Kidney epithelial cell (primary cell): ENCODE measurements at places on chromosomes 11 and 22. TPM values are rescaled to one million over a fixed set of nuclear protein-coding genes. Genes with fewer than 3 reads are reported as not detected.

Gene MOB2
- 18.1 and 32.0 TPM in 2 replicates for total RNA-seq

Gene IFITM10
- total RNA-seq = 0.14 and 1.1 TPM in 2 replicates

Gene NRIP3
- total RNA-seq = 20.5 and 24.0 TPM in 2 replicates

Gene MYEOV
- 29.0 and 36.9 TPM in 2 replicates for total RNA-seq

Gene FXYD6
- total RNA-seq = 45.8 and 83.4 TPM in 2 replicates

DNA sequence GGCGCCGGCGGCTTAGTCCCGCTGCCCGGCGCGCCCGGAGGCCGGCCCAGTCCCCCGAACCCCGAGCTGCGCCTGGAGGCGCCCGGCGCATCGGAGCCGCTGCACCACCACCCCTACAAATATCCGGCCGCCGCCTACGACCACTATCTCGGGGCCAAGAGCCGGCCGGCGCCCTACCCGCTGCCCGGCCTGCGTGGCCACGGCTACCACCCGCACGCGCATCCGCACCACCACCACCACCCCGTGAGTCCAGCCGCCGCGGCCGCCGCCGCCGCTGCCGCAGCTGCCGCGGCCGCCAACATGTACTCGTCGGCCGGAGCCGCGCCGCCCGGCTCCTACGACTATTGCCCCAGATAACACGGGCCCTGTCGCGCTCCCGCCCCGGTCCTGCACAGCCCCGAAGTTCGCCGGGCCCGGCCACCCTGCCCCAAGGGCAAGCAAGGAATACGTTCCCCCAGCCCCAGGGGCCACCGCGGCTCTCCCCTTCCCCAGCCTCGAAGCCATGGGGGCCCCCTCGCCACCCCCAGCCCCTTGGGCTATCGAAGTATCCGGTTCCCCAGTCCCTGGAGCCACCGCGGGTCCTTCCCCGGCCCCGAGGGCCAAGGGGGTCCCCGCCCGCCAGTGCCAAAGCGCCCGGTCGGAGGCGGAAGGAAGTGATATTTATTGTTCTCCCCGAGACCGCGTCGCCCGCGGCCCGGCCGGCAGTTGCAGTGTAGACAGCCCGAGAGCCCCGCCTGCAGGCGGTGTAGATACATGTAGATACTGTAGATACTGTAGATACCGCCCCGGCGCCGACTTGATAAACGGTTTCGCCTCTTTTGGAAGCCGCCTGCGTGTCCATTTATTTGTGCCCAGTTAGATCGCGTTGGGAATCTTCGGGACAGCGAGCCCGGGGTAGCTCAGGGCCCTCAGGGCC lies 6.2 kb downstream of the TBX1 start:
- no peak for DNase-seq

- no peak for DNase-seq
These were observed 117.3 kb downstream of the CD44 start for GRCh38 chr11:35256296-35256695.

DNA sequence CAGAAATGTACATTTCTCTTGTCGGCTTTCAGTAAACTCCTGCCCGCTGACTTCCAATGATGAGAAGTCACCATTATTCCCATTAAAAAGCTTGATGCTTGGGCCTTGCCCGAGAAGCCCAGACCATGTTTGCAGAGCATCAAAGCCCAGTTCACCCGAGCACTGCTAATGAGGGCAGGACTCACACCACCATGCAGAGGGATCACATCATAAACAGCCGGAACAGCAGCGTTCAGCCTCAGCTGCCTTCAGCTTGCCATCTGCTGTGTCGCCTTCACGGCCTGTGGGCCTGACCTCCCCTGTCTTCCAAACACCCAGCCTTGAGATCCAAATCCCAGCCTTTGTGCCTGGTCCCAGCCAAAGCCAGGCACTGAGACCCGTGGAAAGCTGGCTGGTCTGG lies 105.4 kb upstream of the CSNK2A3 start:
- no peak for DNase-seq

GRCh38 chr11:63551091-63551888 lies 11.9 kb downstream of the PLAAT2 start:
- no peak for DNase-seq

DNA sequence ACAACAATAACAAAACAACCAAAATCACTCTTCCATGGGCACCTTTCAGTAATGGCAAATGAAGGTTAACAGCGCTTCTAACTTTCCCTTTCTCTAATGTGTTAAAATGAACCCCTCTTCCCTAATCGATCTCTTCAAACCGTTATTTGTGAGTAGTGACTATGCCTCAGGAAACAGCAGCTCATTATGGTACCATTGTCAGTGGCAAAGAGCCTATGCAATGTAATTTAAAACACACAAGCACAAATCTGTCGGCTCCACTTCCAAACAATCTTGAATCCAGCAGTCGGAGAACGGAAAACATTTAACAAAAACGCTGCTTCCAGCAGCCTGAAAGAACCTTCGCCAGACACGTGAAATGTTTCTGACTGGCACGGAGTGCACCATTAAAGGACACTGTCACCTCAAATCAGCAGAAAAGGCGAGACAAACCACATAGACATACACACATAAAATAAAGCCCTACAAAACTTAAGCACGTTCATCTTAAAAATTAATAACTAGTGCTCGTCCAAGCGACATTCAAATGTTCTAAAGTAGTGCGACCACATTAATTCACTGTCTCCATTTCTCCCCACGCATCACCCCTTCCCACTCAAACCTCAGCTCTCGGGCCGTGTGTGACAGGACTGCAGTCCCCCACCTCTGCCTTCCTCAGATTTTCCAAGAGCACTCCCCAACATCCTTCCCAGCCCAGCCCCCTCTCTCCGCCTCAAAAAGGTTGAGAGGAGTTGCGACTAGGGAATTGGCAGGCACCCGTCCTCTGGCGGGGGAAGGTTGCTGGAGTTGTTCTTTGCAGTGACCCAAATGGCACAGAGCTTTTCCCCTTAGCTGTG lies 748 bp downstream of the RAB30 start:
- DNase-seq = no peak

- no peak for DNase-seq
These were observed 71.8 kb downstream of the UBASH3B start for GRCh38 chr11:122727101-122727929.

DNA sequence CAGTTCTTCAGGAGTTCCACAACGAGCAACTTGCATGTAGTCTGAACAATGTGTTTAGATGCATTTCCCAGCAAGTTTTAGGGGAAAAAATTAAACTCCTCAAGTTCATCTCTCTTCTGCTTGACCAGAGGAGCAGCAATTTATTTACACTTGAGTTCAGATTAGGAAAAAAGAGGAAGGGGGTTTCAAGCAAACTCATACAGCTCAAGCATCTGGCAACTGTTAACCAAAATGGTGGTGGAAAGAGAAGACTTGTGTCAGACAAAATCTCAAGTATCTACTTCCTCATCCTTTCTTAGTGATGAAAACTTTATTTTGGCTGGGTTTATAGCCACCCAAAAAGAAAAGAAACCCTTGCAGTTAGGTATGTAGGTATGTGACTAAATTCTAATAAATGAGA lies 29.1 kb upstream of the PICALM start:
- DNase-seq = no peak

- DNase-seq = no peak
These were observed 89.0 kb downstream of the MUC15 start for GRCh38 chr11:26483108-26483507.

DNA sequence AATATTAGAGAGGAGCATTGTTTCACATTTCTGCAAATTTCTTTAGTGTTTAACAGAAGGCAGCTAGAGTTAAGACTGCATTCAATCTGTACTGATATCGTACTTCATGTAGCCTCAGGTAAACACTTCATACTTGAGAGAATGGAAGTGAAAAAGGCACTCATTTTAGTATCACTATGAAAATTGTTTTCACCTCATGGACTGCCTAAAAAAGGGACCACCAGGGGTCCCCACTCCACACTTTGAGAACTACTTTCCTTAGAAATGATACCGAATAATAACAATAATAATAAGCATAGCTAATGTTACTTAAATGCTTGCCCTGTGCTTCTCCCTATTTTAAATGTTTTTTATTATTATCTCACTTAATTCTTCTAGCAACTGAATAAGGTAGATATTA lies 95.1 kb downstream of the BLID start:
- DNase-seq = no peak

DNA sequence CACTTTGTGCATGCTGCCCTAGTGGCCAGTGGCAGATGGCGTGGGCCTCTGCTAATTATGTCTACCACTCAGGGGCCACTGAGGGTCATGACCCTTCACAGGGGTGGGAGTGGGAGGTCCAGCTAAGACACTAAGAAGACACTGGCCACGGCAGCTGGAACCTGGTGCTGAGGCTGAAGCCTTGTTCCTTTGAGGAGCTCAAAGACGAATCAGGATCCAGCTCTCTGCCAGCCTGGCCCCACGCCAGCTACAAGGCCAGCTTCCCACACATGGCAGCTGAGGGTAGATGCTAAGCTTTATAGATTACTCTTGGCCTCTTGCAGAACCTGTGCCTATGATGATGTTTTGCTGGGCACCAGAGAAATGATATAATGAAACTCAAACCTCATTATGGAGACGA lies 226.3 kb downstream of the DSCAML1 start:
- no peak for DNase-seq

DNA sequence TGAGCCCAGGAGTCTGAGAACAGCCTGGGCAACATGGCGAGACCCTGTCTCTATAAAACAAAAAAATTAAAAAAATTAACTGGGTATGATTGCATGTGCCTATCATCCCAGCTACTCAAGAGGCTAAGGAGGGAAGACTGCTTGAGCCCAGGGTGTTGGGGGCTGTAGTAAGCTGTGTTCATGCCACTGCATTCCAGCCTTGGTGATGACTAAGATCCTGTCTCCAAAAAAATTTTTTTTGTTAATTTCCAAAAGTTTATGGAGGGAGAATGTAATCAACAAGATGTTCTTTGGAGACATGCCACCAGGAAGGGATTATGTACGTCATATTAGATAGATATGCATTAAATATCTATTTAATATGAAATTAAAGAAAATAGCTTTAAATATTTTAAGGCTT lies 267.5 kb downstream of the SBF2 start:
- no peak for DNase-seq

DNA sequence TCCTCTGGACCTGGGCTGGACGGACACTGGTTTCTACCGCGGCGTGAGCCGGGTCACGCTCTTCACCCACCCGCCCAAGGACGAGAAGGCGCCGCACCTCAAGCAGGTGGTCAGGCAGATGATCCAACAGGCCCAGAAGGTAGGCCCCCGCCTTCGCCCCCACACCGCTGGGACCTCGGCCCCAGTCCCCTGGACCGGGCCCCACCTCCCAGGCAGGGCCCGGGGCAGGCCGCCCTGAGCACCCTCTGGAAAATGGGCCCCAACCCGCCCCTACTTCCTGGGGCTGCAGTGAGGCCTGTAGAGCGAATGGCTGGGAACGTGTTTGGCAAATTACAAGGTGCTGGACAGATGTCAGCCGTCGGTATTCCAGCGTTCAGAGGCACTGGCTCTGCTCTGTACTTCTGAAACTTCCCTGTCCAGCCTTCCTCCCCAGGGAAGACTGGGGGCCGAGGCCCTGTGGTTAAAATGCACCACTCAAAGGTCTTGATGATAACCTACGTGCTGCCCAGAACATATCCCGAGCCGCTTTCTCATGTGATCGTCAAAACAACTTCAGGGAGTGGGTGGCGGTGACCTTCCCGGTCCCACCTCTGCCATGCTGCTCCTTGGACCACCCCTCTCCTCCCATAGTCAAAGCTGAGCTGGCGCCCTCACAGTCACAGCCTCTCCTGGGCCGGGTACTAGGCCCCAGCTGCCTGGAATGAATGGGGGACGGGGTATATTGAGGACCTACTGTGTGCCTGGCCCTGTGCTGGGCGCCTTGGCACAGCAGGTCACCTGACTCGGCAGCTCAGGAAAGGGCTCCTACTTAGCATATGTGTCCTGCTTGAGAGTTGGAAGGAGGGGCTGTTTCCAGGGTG lies 869 bp downstream of the FAM83F start:
- DNase-seq = no peak

- DNase-seq = no peak
These were observed 183.5 kb downstream of the KIRREL3 start for GRCh38 chr11:126817096-126817495.

DNA sequence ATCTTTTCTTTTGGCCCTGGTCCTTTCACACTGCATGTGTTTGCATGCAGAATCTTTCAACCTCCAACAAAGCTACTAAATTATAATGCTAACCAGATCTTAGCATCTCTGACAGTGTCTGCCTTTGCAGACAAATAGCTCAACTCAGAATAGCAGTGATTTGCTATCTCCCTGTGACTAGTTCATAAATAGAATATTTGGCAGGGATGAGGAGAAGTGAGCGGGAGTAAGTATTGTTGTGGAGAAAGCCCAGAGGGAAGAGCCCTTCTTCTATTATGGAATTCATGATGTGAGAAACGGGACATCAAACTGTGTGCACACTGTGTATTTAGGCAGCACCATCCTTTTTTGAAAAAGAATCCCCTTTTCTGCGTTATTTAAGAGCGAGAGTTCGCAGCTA lies 288.0 kb upstream of the CHORDC1 start:
- no peak for DNase-seq

DNA sequence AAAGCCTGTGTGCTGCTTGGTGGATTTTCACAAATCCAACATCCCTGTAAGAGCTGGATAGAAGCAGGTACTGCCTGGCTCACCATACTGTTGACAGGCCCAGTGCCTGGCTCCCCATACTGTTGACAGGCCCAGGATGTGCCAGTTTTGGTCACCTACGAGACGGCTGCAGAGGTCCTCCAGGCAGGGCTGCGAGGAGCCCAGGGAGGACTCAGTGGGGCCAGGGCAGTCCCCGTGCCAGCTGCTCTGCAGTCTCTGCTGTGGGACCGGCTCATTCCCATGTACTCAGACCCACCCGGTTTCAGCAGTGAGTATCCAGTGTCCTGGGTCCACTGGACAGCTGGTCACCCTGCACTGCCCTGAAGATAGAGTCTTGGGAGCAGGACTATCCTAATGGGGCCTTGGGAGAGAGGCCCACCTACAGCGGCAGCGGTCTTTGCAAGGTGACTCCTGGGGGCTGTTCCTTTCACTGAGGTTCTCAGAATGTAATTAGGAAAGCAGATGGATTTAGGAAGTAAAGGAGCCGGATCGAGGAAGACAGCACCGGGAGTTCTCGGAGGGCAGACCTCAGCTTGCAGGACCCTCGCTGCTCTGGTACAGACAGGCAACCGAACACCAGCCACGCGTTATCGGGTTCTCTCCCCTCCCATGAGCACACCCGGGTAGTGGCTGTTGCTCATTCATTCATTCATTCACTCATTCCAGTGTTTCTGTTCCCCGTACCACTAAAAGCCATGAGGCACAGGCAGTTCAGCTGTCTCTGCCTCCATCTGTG lies 106.1 kb downstream of the CTTN start:
- DNase-seq = no peak

DNA sequence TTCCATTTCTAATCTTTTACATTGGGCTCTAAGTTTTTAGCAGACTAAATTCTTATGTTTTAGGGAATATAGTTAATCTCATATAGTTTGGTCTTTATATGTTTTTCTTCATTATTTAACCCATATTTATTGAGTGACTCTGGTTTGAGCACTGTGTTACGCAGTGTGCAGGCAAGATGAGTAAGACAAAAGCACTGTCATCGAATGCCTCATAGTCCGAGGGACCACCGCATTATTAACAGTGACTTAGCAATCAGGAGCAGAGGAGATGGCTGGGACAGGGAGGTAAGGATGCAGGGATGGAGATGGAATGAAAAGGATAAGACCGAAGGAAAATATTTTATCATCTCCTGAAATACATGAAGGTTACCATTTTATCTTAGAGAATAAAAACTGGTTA lies 65.2 kb upstream of the CTSC start:
- DNase-seq = no peak
